Activated CD4-positive, alpha-beta memory T cell treated with anti-CD3 and anti-CD28 coated beads for 36 hours (primary cell): ENCODE measurements at places on chromosomes 13 and 19. TPM values are rescaled to one million over a fixed set of nuclear protein-coding genes. Genes with fewer than 3 reads are reported as not detected.

The SPACA4 gene
- total RNA-seq = not detected

- no peak for DNase-seq
Measured at GRCh38 chr13:110953833-110954532, 39.1 kb upstream of the ANKRD10 start.

DNA sequence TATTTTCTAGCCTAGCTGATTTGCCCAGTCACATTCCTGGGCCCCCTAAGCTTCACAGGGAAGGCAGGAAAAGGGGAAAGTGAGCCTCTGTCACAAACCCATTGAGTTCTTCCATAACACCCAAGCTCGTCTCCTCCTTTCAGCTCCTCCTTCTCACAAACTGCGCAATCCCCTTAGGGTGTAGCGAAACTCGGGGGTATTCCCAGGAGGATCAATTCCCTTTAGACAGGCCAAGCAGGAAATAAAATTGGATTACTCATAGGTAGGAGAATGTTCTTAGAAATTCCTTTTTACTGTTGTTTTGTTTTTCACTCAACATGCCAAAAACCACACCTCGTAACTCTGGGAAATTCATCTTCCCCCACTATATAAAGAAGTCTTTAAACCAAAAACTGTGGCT lies 139.3 kb downstream of the IRS2 start:
- DNase-seq = no peak

DNA sequence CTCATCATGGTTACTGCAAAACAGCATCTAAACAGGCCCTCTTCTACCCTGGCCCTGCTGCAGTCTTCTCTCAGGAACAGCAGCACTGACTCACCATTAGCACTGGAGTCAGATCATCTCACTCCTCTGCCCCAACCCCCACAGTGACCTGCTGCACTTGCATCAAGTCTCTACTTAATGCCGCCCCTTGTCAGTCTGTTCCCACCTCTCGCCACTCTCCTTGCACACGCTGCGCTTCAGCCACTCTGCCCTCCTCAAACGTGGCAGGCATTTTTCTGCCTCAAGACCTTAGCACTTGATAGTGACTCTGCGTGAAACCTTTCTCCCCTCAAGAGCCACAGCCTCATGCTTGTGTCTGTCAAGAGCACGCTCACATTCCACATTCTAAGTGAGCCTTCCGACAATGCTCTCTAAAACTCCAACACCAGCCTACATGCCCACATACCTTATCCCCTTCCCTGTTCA lies 22.1 kb downstream of the MIPEP start:
- no peak for DNase-seq

The DHX34 gene
- total RNA-seq = 12.7 TPM

DNA sequence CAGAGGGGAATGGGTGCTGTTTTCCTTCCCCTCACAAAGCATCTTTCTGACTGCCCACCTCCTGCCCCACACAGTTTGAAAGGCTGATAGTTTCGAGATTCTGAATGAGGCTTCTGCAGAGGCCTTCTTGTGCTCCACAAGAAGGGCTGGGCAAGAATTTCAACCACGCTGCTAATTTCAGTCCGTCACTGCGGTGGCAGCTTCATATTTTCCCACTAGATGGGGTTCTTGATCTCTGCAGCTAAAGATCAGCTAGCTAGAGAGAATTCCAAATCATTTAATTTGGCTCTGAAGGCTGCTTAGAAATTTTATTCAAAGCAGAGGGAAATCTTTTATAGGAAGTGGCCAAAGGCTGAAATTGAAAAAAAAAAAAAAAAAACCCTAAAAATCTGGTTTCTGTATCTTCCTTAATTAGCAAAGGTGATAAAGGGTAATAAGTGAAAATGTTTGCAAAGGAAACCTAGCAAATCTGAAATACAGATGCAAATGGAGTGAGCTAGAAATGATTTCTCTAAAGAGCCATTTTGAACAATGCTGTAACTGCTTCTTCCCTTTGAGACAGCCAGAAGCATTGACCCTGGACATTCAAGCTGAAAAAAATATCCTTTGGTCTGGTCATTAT lies 38.0 kb upstream of the C13orf42 start:
- DNase-seq = no peak

DNA sequence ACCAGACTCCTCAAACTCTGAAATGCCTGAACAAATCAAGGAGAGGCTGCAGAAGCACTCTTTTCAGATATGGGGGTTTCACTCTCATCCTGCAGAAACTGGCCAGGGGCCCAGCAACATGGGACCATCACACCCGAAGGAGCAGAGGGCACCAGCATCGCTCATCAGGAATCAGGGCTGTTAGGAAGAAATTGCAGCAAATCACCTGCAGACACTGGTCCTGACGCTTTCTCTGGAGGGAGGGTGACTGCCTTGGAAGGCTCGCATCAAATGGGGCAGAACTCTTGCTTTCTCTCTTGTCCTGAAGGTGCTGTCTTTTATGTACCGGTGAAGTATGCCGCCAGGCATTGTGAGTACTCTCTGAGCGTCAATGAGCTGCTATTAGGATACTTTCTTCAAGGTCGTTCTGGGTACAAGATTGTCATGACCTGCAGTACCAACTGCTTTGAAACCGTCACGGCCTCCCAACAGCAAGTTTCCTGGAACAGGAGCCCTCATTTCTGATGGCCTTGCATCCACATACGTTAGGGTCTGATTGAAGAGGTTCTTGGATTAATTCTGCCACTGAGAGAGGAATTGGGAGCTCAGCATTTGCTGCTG lies 155.7 kb upstream of the SOX1 start:
- no peak for DNase-seq

DNA sequence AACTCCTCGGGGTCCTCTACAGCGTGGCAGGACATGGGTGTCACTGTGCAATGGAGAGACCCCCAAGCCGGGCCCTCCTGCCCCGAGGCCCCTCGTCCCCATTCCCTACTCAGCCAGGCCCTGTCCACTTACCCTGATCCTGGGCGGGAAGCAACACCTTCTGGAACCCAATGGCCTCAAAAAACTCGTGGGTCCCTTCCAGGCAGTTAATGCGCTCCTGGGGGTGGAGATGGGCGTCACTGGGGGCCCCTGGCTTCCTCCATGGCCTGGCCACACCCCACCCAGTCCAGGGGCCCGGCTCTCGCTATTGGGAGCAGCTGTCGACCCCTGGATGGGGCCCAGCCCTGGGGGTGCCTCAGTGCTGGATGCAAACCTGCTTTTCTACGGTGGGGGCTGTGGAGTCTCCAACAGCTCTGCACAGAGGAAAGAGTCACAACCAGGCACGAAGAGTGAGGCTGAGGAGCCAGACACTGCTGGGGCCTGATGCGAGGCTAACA lies 10.8 kb downstream of the UBXN6 start:
- DNase-seq = no peak

DNA sequence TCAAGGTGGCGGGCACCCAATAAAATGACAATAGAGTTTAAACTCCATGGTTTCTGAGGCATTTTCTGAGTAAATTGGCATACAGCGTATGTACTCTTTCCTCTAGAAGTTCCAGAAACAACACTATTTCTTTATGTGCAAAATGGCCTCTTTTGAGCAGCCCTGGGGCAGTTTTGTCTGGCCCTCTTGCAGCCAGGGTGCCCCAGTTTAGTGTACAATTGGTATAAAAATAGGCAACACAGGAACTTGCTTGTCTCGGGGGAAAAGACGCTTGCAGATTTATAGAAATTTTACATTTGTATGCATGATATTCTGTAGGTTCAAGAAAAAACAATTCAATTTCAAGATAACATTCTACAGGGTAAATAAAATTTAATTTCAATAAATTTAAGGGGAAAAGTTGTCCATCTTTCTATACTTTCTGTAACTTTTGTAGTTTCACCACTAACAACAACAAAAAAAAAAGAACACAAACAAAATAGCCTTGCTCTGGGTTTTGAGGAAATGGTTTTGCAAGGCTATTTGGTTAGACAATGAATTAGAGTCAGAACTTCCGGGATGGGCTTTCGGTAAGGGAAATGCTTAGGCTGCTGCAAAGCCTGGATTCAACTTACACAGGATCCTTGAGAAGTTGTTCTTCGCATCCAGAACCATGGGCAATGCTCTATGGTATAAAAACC lies 45.3 kb downstream of the LRCH1 start:
- no peak for DNase-seq

GRCh38 chr13:41762796-41763195 lies 198.1 kb downstream of the VWA8 start:
- DNase-seq = no peak

GRCh38 chr19:806815-807421 lies 9.7 kb downstream of the PTBP1 start:
- DNase-seq = no peak

- DNase-seq = no peak
Measured at GRCh38 chr13:101423872-101424271, 7.6 kb upstream of the NALCN start.

- DNase-seq = no peak
Measured at GRCh38 chr13:67619351-67619994, 389.3 kb upstream of the PCDH9 start.

- peak; percentile 75 for DNase-seq
Measured at GRCh38 chr19:43901395-43902390, 33.4 kb downstream of the ZNF45 start.

GRCh38 chr19:39745643-39746042 lies 7.8 kb upstream of the CLC start:
- DNase-seq = no peak

GRCh38 chr13:40064154-40065097 lies 409.0 kb downstream of the COG6 start:
- DNase-seq = no peak

The PVR gene
- 6.5 TPM for total RNA-seq

DNA sequence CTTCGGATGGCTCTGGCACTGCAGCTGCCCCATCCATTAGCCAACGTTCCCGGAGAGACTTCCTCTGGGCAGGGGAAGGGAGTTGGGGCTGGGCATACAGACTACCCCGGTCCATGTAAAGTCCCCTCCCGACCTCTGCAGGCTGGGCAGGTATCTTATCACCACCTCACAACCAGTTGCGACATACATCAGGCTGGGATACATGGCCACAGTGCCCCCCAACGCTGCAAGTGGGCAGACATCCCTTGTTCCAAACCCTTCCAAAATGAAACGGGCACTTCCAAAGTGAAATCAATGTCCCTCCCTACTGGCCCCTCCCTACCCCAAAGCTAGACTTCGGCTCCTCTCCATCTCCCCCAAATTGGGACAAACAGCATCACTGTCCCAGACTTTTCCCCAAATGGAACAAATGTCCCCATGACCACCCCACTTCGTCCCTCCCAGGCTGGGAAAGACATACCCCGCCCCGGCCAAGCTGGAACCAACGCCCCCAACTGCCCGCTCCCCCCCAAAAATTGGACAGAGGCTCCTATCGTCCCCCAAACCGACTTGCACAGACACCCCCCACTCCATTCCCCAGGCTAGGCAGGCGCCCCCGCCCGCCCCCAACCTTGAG lies 5.0 kb downstream of the PALM3 start:
- no peak for DNase-seq

- no peak for DNase-seq
Measured at GRCh38 chr19:12940897-12941296, 2.5 kb downstream of the CALR start.

GRCh38 chr13:108915634-108916512 lies 286.5 kb downstream of the MYO16 start:
- DNase-seq = peak; percentile 95

GRCh38 chr13:24272452-24273161 lies 36.8 kb upstream of the C1QTNF9 start:
- peak; percentile 40 for DNase-seq

- DNase-seq = no peak
Measured at GRCh38 chr13:114185182-114185971, 6.3 kb downstream of the CFAP97D2 start.

The SNAPC2 gene
- total RNA-seq = 20.2 TPM

- DNase-seq = no peak
Measured at GRCh38 chr13:101623470-101624209, 171.2 kb downstream of the ITGBL1 start.

GRCh38 chr19:49570138-49570856 lies 10.1 kb downstream of the NOSIP start:
- peak; percentile 81 for DNase-seq

The KLK8 gene
- total RNA-seq = not detected

The MVB12A gene
- 36.5 TPM for total RNA-seq

DNA sequence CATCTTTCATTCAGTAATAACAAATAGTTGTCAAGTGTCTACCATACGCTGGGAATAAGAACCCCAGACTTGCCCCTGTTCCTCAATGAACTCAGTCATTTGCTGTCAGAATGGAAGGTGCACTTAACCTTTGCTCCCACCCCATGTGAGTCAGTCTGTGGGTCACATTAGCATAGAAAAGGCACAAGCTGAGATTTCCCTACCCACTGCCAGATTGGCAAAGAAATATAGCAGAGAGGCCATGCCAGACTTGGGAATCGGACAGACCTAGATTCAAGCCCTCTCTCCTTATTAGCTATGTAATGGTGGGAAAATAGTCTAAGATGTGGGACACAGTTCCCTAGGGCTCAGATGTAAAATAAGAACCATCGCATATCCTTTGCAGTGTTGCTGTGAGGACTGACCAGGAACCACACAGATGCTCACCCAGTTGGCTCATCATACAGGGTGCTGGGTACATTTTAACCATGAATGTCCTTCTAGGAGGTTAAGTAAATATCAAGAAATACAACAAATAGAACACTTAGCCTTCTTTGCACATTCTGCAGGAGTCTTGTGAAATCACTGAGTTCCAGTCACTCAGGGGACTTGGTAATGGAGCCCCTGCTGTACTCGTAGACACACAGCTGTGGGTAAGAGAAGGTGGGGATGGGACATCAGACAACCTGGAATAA lies 218.2 kb downstream of the FGF14 start:
- DNase-seq = no peak

The PSG2 gene
- total RNA-seq = not detected

GRCh38 chr13:76792731-76793347 lies 93.4 kb downstream of the KCTD12 start:
- no peak for DNase-seq

The CADM4 gene
- 0.57 TPM for total RNA-seq

- no peak for DNase-seq
Measured at GRCh38 chr19:50723735-50724521, 764 bp downstream of the CLEC11A start.

DNA sequence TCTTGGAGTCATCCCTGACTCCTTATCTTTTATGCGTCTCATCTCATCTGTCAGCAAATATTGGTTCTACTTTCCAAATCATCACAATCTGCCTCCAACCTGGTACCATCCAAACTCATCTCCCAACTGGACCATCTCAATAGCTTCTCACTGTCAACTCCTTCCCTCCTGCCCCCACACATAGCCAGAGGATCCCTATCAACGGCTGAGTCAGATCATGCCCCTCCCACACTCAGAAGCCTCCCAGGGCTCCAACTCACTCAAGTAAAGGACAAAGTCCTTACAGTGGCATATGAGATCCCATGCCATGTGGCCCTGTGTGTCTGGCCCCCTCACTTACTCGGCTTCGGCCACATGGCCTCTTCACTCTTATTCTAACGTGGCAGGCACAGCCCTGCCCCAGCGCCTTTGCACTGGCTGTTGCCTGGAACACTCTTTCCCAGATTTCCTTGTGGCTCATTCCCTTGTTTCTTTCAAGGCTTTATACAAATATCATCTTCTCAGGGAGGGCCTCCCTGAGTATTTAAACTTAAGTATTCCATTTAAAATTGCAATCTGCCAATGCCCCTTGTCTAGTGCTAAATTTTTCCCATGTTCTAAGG lies 4.3 kb downstream of the SPRED3 start:
- DNase-seq = peak; percentile 48

GRCh38 chr13:105597573-105597972 lies 937.9 kb downstream of the EFNB2 start:
- no peak for DNase-seq

- DNase-seq = no peak
Measured at GRCh38 chr13:34868733-34869132, 73.3 kb upstream of the NBEA start.

GRCh38 chr19:4844348-4845179 lies 13.1 kb upstream of the TICAM1 start:
- DNase-seq = no peak
